ENCODE measurements at places on chromosomes 16 and 17.

- no peak for DNase-seq
These were observed 57.5 kb downstream of the METRNL start for GRCh38 chr17:83136931-83137330.

GRCh38 chr17:63070031-63070430 lies 104.0 kb downstream of the TANC2 start:
- no peak for DNase-seq

- DNase-seq: no peak
These were observed 27.7 kb downstream of the TBCD start for GRCh38 chr17:82779541-82779940.

GRCh38 chr17:48294806-48295361 lies 135.1 kb downstream of the SKAP1 start:
- DNase-seq: no peak

GRCh38 chr16:69301187-69301586 lies 10.0 kb upstream of the VPS4A start:
- DNase-seq: no peak

DNA sequence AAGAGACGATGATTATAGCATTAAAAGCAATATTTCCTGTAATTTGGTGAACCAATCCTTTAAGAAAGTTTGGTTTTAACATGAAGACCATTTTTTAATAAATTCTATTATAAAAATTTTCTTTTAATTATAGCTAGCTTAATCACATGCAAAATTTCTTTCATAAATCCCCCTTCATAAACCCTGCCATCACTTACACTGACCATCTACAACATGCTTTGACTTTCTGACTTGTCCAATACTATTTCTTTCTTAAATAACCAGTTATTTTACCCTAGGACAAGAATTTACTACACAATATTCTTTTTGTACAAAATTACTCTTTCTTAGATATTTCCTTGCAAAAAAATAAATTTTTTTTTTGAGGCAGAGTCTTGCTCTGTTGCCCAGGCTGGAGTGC lies 1334.8 kb downstream of the CDH11 start:
- DNase-seq: no peak

GRCh38 chr17:33435721-33436301 lies 142.7 kb upstream of the ASIC2 start:
- no peak for DNase-seq

GRCh38 chr17:61459939-61460718 lies 7.9 kb downstream of the TBX4 start:
- no peak for DNase-seq

GRCh38 chr17:73231395-73231794 lies 30.3 kb downstream of the CPSF4L start:
- DNase-seq: no peak

GRCh38 chr17:38748149-38748891 lies at the start of gene PCGF2:
Gene PCGF2 (minus strand): TSS chr17:38748336. CDS start chr17:38740402, 7,934 bp downstream.
- no peak for DNase-seq

DNA sequence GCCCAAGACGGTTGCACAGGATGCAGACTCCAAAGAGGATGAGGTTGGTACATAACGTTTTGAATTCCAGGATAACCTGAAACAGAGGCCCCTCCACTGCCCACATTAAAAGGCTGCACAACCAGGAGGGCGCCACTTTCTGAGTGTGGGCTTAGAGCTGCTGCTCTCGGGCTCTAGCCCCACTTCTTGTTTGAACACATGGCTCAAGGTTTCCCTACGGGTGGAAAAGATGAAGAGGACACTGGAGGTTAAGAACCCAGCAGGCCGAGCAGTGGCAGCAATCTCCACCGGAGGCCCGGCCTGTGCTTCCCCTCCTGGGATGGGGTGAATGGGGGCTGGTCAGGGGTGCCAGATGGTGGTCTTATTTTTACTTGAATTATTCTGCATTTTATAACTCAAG lies 8.0 kb upstream of the TRAP1 start:
- no peak for DNase-seq

DNA sequence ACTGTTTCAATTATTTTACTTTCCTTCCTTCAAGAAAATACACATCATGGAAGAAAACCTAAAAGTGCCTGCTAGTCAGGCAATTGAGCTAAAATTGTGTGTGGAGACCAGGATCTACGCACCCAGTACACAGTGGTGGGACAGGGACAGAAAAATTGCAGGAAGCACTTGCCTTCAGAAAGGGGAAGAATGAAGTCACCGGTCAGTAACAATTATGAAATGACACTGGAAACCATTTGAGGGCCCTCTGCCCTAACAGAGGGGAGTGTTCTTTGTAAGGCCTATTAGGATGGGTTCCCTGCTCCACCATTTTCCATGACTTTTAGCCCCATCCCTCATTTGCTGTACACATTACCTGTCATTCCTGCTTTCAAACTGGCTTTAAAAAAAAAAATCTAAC lies 4.5 kb upstream of the PHAF1 start:
- no peak for DNase-seq

GRCh38 chr16:740764-741505 lies at the start of gene CIAO3:
Gene CIAO3 (minus strand): TSS chr16:740997. CDS start chr16:740985, 12 bp downstream.
- peak; percentile 89 for DNase-seq

- no peak for DNase-seq
These were observed 35.6 kb downstream of the CCDC42 start for GRCh38 chr17:8709006-8709405.

- DNase-seq: no peak
These were observed 32.2 kb downstream of the ABCA3 start for GRCh38 chr16:2308089-2308962.

- DNase-seq: no peak
These were observed 57.9 kb downstream of the HYDIN start for GRCh38 chr16:71172481-71173207.

GRCh38 chr17:18991531-18992315 lies 12.8 kb downstream of the FAM83G start:
- no peak for DNase-seq

DNA sequence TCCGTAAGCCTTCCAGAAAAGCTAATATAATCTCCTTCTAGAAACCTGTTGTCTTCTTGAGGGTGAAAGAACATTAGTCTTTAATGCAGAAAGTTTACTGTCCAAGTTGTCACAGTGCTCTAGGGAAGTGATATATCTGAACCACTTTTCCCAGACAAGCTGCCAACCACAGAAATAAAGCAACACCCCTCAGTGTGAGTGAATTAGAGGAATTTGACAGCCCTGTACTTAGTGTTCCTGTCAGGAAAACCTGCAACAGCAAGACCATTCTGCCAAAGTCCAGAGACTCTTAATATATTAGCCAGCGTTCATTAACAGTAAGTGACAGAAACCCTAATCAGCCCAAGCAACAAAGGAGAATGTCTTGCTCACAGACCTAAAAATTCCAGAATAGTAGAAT lies 137.7 kb downstream of the KATNIP start:
- DNase-seq: no peak

- no peak for DNase-seq
These were observed 1007.5 kb upstream of the EEF2KMT start for GRCh38 chr16:6105115-6105514.

GRCh38 chr16:50899951-50900350 lies 158.1 kb downstream of the CYLD start:
- no peak for DNase-seq

DNA sequence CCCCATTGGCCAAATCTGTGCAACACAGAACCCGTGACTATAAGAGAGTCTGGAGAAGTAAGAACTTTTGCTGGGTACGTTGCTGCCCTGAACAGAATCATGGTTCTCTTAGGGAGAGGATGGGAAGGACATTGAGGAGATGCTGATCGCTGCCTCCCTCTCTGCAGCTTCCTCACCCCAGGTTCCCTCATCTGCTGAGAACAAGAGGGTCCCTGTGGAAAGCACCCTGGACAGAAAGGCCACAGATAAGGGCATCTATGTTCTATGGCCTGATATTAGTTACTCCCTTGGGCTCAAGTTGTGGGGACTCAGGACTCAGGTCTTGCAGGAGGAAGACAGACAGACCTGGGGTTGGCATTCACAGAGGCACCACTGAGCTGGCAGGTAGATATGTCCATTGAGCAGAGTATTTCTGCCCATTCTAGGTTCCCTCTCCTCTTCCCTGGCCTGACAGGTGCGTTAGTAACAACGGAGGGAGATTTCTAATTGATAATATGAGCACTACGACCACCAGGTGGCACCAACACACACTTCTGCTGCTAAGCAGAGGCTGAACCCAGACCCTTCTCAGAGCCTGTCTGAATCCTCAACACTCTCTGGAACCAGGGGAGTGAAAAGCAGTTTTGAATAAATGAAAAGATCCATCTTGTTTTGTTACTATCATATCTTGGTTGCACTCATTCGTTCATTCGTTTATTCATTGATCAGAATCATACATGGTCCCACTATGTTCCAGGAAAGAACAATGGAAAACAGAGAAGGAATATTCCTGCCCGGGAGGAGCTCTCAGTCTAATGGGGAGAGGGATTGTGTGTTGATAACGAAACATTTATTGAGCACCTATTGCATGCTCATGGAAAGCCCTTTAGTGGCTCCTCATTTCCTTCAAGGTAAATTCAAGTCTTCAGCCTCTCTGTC lies 56.4 kb downstream of the SLC6A2 start:
- DNase-seq: peak; percentile 5

GRCh38 chr17:27477050-27477888 lies 21.0 kb downstream of the KSR1 start:
- no peak for DNase-seq

DNA sequence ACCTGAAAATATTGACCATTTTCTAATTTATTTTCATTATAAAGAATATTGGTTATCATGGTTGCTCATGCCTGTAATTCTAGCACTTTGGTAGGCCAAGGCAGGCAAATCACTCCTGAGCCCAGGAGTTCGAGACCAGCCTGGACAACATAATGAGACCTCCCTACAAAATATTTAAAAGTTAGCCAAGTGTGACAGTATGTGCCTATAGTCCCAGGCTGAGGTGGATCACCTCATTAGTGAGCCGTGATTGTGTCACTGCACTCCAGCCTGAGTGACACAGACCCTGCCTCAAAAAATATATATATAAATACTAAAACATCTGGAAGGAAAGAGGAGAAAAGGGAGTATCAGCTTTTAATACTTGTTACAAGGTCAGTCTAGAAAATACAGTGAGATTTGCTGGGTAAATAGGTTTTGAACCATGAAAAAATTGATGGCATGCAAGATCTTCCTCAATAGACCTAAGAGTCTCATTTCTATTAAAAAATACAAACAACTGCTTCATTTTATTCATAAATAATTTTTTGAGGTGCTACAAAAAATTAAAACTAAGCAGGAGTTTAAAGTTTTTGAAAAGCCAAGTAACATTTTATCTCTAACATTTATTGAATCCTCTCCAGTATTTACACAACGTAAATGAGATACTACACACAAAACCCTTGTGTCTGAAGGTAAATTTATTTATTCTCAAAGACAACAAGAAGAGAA lies 47.7 kb downstream of the TUBD1 start:
- DNase-seq: no peak

DNA sequence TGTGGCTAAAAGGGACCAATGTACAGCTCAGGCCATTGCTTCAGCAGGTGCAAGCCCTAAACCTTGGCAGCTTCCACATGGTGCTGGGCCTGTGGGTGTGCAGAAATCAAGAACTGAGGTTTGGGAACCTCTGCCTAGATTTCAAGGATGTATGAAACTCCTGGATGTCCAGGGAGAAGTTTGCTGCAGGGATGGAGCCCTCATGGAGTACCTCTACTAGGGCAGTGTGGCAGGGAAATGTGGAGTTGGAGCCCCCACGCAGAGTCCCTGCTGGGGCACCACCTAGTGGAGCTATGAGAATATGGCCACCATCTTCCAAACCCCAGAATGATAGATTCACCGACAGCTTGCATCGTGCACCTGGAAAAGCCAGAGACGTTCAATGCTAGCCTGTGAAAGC lies 13.0 kb downstream of the EFCAB5 start:
- DNase-seq: no peak

GRCh38 chr17:2435181-2435741 lies 34.4 kb upstream of the MNT start:
- no peak for DNase-seq

GRCh38 chr16:78473031-78473699 lies 373.7 kb downstream of the WWOX start:
- no peak for DNase-seq

- DNase-seq: no peak
These were observed 5.1 kb downstream of the CFAP20 start for GRCh38 chr16:58123896-58124600.

GRCh38 chr16:81876273-81876900 lies 97.3 kb downstream of the PLCG2 start:
- no peak for DNase-seq

- DNase-seq: no peak
These were observed 646.7 kb upstream of the SALL1 start for GRCh38 chr16:51797669-51798259.

DNA sequence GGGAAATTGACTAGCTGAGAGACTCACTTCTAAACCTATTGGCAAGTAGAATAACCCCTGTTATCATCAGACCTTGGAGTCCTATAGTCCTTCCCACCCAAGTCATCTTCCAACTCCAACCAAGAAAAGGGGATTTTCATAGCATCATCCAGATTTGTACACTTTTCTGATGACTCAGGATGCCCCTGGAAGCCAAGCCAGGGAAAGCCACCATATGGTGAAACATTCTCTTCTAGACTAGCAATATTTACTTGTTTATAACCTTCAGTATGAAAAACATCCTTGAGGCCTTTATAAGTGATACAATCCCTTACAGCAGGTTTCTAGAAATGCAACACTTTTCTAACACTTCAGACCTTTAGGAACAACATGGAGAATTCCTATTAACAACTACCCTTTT lies 618.8 kb upstream of the CDH11 start:
- no peak for DNase-seq

DNA sequence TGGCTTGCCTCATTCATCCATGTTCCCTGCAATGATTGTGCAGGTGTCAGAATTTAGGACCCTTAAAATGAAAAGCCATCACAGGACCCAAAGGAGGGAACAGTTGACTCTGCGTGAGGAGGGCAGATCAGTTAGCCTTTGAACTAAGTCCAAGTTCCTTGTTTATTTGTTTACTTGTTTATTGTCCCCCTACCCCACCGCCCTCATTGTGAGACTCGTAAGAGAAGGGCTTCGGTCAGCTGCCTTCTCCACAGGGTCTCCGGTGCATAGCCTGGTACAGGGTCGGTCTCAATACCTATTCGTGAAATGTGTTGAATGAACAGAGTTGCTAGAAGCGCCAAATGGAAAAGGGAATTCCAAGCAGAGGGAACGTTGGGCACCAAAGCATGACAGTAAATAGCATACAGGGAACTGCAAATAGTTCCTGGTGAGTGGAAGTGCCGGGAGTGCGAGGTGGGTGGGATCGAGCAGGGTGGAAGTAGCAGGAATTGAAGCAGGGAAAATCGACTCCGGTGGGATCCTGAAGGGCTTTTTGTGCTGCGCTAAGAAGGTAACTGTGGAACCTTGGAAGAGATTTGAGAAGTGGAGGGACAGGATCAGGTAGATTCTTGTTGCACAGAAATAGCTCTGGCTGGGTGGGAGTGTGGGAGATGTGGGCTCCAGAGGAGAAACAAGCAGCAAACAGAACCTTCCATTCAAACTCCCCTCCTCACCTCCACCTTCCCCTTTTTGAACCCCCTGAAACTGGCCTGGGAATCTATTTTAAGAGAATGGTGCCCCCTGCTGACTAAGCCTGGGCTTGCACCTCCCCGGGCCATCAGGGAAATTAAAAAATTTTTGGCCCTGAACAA lies 12.7 kb downstream of the SLC35B1 start:
- DNase-seq: peak; percentile 44

GRCh38 chr17:67784364-67785121 lies 40.8 kb upstream of the BPTF start:
- no peak for DNase-seq

- no peak for DNase-seq
These were observed 13.7 kb upstream of the NAGLU start for GRCh38 chr17:42522263-42522790.

Data from activated T-helper 1 cell treated with Interleukin-2 at 50 U/mL for 16 hours (primary cell).